ENCODE measurements at places on chromosomes 13 and 19. TPM values are rescaled to one million over a fixed set of nuclear protein-coding genes. Genes with fewer than 3 reads are reported as not detected.

Gene ZNF491
- 6.2 TPM for total RNA-seq

Gene ERFL
- under 0.01 TPM for total RNA-seq

Gene UPK1A
- total RNA-seq, result not detected

Gene CASP14
- not detected for total RNA-seq

Gene ATCAY
- not detected for total RNA-seq

Gene GRIN2D
- under 0.01 TPM for total RNA-seq

Gene IZUMO2
- total RNA-seq, result not detected

Gene RNF225
- total RNA-seq, result not detected

Gene ZSCAN4
- 0.36 TPM for total RNA-seq

Gene ZNF724
- 2.5 TPM for total RNA-seq

Gene UBE2L5
- 0.59 TPM for total RNA-seq

Data from osteoblast (primary cell).